ENCODE measurements at places on chromosomes 1 and 21.
A peak's percentile ranks its signal among the peaks of the same experiment; 100 is the strongest.

DNA sequence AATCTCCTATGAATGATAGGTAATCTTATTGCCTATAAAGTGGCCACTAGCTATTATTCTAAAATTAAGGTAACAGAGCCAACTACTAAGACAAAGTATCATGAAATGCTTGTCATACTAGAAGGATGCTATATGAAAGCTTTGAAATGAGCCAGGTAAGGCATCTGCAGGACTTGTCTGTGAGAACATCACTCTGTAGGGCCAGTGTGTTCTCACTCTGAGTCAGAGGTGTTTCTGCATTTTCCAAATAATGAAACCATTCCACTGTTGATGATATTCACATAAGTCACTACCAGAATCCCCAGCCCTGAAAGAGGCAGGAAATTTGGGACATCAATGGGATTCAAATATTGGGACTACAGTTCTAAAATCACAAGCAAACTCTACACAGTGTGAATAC is 25.8 kb upstream of the GBP5 start:
- no peak for DNase-seq

GRCh38 chr1:178621822-178622221 is 103.2 kb upstream of the RALGPS2 start:
- DNase-seq: no peak

DNA sequence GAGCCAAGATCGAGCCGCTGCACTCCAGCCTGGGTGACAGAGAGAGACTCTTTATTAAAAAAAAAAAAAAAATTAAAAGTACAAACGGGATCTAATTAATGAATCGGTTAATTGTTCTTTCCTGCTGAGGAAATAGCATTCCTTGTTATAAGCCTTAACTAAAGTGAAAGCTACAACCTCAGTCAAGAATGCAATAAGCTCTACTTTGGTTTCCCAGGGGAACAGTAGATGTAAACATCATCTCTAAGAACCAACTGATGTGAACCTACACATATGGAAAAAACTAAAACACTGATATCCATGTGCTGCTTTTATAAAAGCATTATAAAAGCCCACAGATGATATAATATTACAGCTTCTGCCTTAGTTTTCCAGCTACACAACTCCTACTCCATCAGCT is 41.9 kb downstream of the LPGAT1 start:
- DNase-seq: no peak

DNA sequence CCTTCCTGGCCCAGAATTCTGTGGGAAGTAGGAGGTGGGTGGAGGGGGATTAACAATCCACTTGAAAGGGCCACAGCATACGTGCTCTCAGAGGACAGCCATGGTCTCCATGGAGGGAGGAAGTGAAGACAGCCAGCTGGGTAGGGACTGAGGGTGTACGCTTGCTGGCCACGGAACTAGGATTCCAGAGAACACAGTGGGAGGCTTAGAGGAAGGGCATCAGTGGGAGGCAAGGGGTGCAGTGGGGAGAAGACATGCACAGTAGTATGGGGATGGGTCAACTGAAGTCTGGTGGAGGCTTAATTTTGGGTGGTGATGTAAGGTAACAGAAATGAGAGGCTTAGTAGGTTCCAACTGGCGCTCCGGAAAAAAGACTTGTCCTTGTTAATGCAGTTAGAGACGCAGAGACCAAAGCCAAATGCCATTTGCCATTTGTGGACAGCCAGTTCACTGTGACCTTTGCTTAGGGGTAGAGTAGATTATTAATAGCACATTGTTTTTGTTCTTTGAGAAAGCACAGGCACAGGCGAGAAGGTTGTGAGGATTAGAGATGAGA is 103.0 kb downstream of the ZSCAN20 start:
- DNase-seq: no peak

DNA sequence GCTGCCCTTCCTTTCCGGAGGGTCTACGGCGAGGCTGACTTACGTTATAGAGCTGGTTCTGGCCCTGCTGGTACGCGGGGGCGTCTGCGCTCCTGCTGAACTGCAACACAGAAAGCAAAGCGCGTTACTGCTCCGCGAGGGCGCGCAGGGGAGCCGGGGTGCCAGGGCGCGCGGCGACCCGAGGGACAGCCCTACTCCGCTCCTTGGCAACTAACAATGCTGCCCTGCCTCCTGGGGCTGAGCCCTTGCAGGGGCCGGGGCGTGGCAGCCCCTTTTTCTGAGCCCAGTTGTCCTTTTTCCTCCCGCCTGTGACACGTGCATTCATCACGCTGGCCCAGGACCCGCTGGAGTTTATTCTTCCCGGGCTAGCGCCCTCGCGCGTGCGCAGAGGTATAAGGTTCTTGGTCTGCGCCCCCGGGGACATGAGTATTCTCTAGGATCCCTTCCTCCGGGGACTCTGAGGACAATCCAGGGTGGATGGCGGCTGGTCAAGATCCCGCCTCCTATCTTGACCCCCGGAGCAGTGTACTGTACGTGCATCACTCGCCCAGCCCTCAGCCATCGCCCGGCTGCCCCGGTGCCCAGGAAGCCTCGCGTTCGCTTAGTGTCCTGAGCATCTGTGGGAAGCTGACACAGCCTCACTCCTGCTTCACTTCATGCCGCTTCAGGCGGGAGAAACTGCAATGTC is 78.9 kb downstream of the CD247 start:
- peak; percentile 47 for DNase-seq

DNA sequence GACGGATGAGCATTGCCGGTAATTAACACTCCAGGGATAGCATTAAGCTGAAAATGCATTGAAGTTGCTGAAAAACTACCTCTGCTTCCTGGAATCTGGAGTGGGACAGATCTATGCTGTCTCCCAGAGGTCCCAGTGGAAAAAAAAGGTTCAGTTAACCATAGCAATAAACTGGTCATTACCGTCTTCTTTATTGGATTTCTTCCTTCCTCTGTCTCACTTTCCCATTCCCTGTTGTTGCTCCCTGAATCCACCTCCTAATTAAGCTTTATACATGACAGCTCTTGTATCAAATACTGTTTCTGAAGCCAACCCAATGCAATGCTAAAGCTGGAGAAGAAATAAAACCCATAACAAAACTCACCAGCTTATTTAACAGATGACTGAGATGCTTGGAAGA is 1805.9 kb downstream of the NCAM2 start:
- DNase-seq: no peak

DNA sequence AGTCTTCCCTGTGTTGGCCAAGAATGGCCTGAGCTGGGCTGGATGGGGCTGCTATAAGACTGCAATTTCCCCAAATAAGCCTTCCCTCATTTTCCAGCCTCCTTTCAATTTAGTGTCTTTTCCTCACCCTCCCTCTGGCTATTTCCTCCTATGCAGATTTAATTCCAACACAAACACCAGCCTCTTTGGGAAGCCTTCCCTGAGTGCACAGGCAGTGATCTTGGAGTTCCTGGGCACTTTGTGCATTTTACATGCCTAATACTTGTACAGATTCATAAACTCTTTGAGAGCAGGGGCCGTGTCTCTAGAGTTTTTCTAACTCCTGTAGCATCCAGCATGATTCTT is 91.1 kb upstream of the TLR5 start:
- no peak for DNase-seq

- peak; percentile 76 for DNase-seq
Measured at GRCh38 chr1:67853704-67854103, 20.4 kb upstream of the GNG12 start.

DNA sequence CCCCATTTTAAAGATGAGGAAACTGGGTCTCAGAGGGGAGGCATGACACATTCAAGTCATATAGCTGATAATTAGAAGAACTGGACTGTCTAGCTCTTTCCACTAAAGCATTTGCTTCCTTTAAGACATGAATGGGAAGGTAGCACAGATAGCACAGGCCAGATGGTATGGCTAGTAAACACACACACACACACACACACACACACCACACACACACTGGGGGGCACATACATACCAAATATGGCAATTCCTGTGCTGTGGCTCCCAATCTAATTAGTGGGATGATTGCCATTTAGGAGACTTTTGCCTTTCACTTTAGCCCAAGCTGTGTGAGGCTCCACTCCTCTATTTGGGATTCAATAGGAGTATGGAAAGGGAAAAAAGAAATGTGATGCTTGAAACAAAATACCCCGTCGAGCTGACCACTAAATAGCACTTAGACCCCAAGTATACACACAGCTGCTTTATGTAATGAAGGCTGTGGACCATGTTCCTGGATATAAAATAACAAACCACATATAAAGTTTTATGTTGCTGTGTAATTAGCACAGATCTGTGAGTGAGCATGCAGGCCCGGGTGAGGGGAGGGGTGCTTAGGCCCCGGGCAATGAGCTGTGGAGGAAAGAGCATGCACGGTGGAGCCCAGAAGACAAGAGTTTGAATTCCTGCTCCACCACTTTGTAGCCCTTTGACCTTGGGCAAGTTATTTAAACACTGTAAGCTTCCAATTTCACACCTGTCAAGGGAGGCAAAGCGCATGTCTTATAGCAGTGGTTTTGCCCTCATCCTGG is 6.8 kb upstream of the TRABD2B start:
- peak; percentile 58 for DNase-seq

GRCh38 chr1:11453742-11454491 is 25.0 kb upstream of the DISP3 start:
- DNase-seq: no peak

DNA sequence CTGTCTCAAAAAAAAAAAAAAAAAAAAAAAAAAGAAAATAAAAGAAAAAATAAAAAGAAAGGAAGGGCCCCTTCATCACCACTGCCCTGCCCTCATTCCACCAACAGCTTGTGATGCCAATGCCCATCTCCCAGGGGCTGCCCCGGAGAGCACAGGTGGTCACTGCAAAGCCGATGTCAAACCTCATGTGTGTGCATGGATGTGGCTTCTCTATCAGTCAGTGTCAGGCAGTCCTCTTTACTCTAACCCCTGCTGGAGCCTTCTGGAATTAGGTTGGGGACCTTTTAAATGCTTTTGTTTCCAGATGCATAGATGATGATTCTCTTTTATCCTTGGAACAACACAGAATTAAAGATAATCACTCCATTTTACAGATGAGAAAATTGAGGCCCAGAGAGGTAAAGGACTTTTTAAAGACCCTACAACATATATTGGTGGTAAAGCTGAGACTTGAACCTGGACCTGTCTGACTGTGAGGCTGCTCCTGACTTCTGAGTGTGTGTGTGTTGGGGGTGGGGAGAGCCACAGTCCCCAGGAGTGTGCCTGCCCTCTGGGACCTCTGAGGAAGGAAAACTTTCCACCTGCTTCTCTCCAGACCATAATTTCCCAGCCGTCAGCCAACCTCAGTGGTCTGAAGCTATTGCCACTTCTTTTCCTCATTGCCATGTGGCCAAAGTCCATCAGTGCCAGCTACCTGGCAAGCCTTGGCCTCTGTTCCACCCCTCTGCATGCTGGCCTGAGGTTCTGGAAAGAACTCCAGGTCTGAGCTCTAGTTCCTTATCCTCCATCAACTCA is 3.0 kb upstream of the TMEM54 start:
- DNase-seq: no peak

DNA sequence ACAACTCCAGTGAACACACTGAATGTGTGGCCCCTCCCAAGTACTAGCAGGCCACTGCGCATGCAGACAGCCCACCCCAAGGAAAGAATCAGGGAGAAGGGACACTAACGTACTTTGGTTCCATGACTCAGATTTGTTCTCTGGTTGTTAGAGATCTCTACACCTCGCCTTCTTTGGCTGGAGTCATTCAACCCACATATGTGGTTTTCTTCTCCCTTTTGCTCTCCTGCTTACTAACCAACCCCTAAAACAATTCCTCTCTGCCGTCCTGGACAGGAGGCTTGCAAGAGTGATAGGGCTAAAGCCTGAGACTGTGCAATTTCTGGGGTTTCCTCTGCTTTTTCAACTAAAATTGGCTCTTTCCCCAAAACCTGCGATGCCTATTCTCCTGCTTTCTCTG is 5.7 kb upstream of the CD48 start:
- DNase-seq: no peak

DNA sequence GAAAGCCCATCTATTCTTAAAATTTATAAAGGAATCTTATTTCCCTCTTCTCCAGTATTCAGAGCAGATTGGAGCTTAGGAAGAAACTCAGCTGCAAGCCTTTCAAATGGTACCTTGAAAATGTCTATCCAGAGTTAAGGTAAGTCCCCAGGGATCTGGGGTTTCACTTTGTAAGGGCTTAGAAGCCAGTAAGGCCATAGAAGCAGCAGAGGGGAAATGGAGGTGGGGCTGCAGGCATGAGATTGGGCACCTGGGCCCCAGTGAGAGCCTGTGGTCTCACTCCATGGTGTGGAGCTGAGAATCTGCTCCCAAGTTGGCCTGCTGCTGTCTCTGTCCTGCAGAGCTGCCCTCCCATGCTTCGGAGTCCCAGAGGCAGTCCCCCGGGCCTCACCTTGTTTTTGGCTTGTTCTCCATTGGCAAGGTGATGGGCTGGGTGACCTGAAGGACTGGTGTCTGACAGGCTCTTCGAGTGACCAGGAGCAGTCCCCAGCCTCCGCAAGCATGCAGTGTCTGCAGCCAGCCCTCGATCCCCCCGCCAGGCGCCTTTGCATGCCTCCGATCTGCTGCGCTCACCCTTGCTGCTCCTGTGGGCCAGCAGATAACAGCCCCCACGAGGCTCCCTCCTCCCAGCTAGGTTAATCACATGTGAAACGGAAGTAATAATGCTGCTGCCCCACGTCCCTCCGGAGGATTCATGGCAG is 163.1 kb downstream of the PGBD5 start:
- no peak for DNase-seq

- DNase-seq: no peak
Measured at GRCh38 chr1:183842795-183843144, 37.9 kb downstream of the RGL1 start.

GRCh38 chr21:17823846-17824245 is 4.7 kb upstream of the C21orf91 start:
- DNase-seq: no peak

GRCh38 chr1:21246905-21247642 is 43.2 kb downstream of the ECE1 start:
- DNase-seq: no peak

DNA sequence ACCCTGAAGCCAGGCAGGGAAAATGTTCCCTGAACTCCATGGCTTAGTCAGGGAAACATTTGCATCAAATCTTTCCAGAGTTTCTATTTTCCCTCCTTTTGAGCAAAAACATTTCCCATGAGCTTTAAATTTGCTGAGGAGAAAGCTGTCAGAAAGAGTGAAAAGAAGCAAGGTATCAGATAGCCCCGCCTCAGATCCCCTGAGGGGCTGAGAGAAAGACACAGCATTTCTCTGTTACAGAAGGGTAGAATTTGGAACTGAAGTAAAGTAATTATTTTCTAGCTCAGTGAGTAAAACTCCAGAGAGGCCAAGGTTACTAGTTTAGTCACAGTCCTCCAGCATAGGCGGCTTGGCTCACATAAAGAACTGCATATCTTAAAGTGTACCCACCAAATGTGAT is 10.6 kb downstream of the FMO1 start:
- no peak for DNase-seq
